Stimulated activated CD4-positive, alpha-beta T cell treated with anti-CD3 and anti-CD28 coated beads, Interleukin-15, amount 100 ng/mL, for 24 hours (primary cell): ENCODE measurements at places on chromosomes 16 and 17.

- DNase-seq: no peak
Measured at GRCh38 chr16:85370543-85370880, 242.6 kb upstream of the GSE1 start.

GRCh38 chr17:35801583-35802224, 6.3 kb upstream of the MMP28 start:
- no peak for DNase-seq

GRCh38 chr16:61323456-61323855, 712.8 kb downstream of the CDH8 start:
- no peak for DNase-seq

DNA sequence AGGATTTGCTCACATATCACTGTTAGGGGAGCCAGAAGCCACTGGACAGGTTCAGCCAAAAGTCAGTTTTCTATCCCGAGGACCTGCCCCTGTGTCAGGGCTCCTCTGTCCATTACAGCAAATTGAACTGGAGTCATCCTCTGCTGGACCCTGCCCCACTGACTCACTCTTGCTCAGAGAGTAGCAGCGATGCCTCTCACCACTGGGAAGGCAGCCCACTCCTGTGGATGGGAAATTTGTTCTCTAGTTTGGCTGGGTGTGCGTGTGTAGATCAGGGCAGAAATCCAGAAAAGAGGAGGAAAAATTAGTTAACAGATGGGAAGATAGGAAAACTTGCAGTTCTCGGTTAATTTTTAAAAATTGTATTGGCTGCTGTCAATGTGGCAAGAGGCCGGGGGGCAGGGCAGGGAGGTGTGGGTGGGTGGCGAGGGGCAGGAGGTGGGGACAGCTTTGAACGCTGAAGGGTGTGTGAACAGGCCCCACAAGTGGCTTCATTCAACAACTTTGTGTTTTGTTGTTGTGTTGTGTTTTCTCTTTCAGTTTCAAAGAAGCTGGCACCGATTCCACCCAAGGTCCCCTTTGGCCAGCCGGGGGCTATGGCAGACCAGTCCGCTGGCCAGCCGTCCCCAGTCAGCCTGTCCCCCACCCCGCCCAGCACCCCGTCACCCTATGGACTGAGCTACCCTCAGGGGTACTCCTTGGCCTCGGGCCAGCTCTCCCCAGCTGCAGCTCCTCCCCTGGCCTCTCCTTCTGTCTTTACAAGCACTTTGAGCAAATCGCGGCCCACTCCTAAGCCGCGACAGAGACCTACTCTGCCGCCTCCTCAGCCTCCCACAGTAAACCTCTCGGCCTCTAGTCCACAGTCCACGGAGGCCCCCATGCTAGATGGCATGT, 33.6 kb downstream of the ELAC2 start:
- DNase-seq: no peak

DNA sequence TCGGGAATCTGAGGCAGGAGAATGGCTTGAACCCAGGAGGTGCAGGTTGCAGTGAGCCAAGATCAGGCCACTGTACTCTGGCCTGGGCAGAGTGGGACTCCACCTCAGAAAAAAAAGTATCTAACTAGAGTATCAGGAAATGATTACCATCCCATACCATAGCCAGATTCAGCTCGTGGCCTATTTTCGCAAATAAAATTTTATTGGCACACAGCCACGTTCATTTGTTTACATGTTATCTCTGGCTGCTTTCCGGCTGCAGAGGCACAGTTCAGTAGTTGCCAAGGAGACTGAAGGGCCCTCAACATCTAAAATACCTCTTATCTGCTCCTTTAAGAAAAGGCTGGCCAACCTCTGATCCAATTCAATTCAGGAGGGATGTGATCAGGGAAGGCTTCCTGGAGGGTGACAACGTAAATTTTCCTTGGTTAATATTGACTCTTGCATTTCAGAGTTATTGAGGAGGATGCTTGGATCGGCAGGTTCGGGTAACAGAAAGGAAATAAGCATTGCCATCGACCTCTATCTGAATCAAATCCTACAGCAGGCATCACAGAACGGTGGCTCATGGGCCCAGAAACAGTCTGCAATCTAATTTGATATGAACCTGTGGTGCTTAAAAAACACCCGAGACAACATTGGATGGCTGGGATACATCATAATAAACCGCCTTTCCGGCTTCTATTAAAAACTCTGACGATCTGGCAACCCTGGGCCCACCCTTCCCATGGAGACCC, 73.8 kb downstream of the XYLT1 start:
- DNase-seq: no peak

GRCh38 chr16:50600582-50601283, 52.5 kb downstream of the NKD1 start:
- no peak for DNase-seq

- DNase-seq: peak; percentile 71
Measured at GRCh38 chr16:28182183-28182582, 29.6 kb downstream of the XPO6 start.

DNA sequence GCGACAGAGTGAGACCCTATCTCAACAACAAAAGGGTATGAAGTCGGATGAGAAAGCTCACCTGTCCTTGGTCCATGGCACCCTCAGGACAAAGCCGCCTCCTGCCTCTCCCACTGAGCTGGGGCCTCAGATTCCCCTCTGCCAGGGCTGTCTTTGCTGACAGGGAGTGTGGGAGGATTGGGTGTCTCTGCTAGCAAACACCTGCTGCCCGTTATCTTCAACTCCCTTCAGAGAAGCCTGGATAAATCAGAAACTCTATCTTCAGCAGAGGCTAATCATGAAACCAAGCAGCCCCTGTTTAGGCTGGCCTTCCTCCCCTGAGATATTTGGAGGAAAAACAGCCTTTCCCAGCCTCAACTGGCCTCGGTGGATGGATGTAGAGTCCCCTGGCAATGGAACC, 36.3 kb upstream of the CDH1 start:
- DNase-seq: no peak

GRCh38 chr16:75237398-75238131, 13.9 kb downstream of the BCAR1 start:
- DNase-seq: no peak

DNA sequence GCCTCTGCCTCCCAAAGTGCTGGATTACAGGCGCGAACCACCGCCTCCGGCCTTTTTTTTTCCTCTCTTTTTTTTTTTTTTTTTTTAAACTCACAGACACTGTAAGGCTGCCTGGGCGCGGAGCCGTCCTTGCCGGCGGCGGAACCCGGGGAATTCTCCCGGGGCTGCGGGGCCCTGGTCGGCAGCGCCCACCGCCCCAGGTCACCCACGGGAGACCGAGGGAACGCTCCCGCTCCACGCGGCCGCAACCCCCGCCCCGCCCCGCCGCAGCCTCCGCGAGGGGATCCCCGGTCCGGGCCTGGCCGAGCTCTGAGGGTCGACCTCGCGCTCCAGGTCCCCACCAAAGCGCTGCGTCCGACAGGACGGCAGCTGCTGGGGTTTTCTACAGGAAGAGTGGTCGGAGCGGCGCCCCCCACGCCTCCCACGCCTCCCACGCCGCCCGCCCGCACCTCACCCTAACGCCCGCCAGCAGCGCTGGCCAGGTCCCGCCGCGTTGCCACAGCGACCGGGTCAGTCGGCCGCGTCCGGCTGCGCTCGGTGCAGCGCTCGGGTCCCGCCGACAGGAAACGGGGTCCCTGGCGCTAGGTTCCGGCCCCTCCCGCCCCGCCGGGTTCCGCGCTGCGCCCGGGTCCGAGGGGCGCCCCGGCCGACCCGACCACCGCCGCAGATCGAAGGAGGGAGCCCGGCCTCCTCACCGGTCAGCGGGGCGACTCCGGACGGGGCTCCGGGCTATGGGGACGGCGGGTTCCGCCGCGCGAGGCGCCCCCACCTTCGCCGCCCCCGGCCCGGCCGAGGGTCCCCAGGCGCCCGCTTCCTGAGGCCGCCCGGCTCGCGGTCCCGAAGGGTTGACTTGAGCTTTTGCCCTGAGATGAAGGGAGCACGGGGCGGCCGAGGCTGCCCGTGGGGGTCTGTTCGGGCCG, at the start of gene CCDC57:
Gene CCDC57, minus strand, starts transcription at position 512 of the 920 bp plus-strand sequence. CDS start 10,898 bp downstream, outside the sequence.
- peak; percentile 86 for DNase-seq

GRCh38 chr17:35022536-35023063, 40.9 kb downstream of the RFFL start:
- DNase-seq: peak; percentile 83

- DNase-seq: no peak
Measured at GRCh38 chr16:23629516-23629915, 11.6 kb downstream of the PALB2 start.

DNA sequence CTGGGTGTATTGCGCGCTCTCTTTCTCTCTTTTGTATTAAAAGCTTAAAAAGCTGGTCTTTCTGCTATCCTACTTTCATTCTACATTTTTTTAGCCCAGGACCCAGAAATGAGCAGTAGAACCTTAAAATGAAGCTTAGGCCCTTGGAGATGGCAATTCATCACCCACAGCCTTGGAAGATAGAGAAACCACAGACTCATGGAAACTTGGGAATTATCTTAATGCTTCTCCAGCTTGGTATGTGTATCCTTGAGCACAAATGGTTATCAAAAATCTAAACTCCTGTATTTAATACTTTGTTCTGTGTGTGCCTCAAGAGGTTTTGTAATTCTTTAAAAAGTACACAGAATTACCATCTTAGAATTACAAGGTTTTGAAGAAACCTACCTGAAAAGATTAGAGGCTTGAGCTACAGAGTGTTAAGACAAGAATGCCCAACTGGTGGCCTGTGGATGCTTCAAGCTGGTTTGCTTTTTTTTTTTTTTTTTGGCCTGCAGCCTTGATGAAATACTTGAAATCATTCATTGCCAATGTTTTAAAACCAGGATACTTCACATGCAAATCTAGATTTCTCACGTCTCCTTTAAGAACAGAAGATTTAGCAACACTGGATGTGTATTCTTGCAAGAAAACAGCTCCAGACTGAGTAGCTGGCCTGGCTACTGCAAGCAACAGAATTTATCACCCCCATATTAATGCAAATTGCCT, 105.0 kb downstream of the XYLT1 start:
- DNase-seq: no peak

GRCh38 chr17:15457723-15458094, 9.7 kb downstream of the CDRT4 start:
- no peak for DNase-seq

GRCh38 chr16:12160249-12160648, 183.7 kb downstream of the SNX29 start:
- DNase-seq: no peak

DNA sequence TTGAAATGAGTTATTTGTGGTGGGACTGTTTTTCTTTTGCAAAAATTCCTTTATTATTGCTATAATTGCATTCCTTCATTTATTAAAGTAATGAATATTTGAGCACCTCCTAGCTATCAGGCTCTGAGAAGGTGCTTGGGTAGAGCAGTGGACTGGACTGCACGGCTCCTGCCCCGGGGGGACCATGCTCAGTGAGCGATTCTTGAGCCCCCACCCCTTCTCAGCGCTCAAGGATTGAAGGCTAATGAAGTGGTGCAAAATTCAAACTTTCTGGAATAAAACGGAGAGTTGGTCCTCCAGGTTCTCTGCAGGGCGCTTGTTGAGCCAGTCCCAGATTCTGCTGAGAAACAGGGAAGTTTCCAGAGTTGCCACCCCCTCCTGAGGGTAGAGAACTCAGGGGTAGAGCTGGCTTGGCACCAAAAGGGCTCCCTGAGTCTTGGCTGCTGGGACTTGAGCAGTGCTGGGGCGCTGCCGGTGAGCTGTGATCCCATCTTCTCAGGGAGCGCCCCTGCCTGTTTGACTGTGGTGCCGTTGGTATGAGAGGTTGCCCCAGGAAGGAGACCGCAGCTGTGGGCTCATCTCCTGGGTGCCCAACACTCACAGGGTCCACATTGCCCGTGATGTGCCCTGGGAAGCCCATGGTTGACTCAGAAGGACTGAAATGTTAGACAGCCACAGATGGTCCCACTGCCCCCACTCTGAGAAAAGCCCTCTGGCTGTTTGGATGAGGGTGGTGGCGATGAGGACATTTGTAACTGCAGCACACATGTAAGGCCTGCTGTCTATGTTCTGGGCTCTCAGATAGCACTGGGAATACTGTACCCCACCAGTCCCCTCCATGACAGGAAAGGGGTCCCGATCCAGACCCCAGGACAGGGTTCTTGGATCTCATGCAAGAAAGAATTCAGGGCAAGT, 20.0 kb downstream of the KSR1 start:
- DNase-seq: no peak

DNA sequence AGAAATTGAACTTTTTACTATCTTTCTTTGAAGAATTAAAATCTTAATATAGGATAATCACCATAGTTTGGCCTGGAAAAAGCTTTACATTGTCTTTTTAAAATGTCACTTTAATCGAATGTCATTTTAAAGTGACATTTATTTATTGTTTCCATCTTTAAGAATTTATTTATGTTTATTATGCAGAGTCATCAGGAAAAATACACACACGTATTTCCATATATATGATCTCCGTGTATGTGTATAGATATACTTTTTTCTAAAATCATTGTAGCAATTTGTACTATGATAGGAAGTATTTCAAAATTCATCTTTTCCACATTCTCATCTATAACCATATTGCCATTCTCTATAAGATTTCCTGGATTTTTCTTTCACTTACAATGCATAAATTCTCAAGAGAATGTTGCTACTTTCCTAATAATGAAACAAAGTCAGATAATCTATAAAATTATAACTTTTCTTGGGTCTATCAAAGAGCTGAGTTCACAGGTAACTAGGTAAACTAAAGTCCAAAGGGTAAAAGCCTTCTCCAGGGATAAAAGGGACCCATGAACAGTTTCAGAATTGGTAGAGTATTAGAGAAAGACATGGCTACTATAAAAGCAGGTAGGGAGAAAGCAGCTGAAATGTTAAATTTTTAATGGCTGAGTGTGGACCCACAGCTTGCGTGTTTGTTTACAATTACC, 11.9 kb downstream of the ABCA8 start:
- DNase-seq: no peak

DNA sequence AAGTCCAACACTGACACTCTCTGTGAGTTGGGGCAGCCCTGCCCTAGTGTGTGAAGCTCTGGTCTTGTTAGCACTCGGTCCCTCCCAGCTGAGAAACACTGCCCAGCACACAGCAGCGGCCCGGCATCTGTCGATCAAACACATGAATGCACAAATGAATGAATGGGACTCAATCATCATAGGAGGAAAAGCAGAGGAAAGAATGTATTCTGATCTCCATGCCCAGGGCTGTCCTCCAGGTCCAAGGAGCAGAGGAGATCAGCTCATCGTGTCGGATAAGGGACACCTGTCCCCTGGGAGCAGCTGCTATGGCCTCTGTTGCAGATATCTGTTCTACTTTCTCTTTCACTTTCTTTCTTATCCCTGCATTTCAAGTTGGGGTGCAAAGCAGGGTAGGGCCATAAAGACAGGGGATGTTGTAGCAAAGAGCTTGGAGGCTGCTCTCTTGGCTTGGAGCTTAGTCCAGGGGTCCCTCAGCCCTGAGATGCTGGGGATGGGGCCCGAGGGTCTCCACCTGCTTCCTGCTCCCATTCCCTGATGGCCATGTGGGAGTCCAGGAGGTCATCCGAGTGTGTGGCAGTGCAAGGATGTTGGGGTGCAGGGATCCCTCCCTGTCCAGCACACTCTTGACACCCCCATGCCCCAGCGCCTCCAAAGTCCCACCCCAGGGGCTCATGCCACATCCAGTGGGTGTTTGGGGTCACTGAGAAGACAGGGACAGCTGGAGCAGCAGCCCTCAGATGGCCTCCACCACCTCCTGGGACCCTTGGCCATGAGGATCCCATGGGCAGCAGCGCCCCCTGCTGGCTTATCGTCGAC, 88.2 kb downstream of the IRF8 start:
- peak; percentile 67 for DNase-seq
